Stimulated activated CD4-positive, alpha-beta T cell treated with anti-CD3 and anti-CD28 coated beads, Interleukin-15, amount 100 ng/mL, for 1 hour (primary cell): ENCODE measurements at places on chromosomes 6 and 20.

DNA sequence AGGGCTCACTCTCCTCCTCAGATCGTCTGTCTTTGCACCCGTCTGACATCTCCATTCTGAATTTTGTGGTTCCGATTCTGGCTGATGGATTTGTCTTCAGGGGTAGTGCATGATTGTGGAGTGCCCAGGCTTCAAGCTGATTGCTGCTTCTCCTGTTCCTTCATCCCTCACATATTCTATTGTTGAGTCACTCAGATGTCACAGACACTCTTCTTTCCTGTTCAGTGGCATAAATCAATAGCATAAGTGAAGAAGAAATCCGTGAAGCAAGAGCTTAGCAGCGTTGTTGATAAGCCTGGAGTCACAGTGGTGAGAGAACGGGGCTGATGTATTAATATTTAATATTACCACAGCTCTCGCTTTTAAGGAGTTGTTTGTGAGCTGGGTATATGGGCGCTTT, 152.5 kb downstream of the MTHFD1L start:
- no peak for DNase-seq

DNA sequence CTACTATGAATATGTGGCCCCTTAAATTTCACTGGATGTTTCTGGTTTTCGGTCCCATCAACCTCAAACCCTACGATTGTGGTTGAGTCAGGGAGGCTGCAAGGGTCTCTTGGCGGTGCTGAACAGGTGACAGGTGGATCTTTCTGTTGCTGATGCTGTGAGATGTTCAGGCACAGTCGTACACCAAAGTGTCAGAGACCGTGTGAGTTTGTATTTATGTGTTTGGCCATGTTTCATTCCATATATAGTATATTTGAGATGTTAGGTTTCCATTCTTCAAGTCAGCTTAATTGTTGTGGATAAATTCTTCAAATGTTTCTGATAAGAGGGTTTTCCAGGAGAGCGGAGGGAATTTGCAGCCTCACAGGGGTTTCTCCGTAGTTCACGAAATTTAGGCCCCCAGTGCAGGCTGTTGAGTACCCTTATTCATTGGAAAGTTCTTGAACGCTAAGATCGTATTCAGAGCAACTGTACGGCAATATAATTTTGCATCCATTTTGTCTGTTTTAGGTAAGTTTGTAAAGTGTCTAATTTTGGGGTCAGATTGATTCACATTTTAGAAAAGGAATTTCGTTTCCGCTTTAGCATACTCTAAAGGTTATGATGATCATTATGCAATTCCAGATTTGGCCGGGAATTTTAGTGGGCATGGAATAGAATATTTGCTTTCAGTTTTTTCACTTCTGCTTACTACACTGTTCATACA, 1.2 kb downstream of the TAB2 start:
- DNase-seq, result no peak

DNA sequence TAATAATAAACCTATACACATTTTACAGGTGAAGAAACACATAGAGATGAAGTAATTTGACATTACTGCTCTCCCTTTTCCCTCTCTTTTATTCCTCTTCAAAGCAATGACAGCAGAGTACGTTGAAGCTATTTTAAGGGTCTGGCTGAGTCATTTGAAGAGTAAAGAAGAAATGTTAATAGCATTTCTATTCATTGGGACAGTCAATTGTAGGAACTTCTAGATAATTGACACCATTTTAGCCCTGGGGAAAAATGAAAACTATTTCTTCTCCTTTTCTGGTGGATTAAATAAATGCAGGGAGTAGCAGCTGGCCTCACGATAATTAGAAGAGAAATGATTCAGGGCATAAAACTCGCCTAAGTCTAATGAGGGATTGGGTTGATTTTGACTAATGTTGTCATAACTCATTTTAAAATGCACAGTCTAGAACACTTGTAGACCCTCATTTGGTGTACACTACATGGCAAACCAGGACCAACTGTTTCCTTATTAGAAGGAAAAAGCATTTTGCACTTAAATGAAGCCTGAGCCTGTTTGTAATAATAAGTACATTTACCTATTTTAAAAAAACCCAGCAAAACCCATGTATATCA, 48.1 kb downstream of the RIPOR2 start:
- DNase-seq, result no peak

DNA sequence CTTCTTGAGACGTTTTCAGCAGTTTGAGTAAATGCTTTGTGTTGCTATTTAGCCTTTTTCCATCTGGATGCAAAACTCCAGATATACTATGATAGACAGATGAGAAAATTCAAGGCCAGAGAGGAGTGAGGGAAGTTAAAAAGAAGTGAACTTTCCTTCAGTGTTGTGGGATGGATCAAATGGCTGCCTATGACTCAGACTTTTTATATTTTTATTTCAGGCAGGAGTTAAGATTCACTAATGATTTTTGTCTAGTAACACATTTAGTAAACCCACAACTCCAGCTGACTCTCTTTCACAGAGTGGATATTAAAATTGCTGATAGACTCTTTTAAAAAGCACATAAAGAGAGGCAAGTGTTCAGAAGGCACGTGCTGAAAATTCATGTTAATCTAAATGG, 23.2 kb upstream of the PTCHD4 start:
- DNase-seq, result no peak

- no peak for DNase-seq
These were observed 973.8 kb upstream of the SLC35B3 start for GRCh38 chr6:9409126-9409525.
